Heart left ventricle (tissue), 16 donors: ENCODE measurements at places on chromosomes 4 and X.

DNA sequence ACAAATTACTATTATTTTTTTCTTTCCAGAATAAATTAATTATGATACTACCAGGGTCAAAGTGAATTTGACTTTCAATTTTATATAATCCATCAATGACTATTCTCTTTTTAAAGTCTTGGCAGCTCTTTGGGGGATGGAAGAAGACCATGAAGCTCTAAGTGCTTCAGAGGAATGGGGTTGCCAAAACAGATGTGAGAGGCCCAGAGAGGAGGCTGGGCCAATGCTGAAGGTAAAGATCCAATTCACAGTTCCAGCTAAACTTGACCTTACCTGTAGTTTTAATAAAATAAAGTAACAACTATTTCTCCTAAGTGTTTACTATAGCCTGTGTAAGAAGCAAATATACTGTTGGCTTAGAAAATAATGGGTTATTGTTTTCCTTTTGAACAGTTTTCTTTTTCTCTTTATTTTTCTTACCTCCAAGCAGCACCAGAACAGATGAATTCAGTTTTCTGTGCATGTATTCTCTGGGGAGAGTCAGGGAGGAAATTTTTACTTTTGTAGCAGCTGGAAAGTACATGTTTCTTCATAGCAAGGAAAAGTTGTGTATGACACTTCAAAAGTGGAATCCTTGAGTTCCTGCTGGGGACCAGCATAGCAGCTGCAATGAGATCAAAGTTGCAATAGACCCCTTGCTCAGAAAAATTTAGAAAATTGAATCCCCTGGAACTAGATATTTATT is 104.9 kb downstream of the CEP44 start:
- DNase-seq, result no peak
- H3K4me3 ChIP-seq, result no peak overlapping the region
- H3K4me1 ChIP-seq, result peaks cover 3% of the 10 kb centered on the region
- no peak overlapping the region for H3K27ac ChIP-seq

DNA sequence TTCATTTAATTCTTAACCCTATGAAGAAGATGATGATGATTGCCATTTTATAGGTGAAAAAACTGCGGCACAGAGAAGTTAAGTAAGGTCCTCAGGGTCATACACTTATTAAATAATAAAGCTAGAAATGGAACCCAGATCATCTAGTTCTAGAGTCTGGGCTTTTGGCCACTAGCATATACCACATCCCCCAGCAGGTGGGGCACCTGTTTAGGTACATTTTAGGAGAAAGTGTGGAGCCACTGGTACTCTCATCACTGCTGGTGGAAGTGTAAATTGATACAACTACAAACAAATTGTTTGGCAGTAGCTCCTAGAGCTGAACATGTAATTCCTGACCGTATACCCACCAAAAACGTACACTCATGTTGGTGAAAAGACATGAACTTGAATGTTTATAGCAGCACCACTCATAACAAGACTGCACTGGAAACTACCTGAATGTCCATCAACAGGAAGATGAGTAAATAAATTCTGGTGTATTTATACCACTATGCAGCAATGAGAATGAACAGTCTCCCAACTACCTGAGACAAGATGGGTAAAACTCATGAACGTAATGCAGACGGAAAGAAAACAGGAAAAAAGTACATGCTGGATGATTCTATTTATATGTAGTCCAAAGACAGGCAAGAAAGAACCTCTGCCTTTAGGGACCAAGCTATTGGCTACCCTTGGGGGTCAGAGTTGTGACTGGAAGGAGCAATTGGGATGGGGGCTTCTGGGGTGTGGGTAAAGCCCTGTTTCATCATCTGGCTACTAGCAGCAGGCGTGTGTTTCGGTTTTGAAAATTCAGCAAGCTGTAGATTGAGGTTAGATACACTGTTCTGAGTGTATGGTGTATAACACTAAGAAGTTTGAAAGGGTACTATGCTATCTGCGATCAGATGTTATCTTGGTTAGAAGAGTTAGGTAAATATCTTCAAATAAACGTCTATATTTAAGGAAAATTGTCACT is 72.3 kb upstream of the ADGRG2 start:
- DNase-seq, result no peak
- H3K27ac ChIP-seq, result no peak overlapping the region
- H3K4me1 ChIP-seq, result no peaks in the 10 kb centered on the region
- no peak overlapping the region for H3K4me3 ChIP-seq

DNA sequence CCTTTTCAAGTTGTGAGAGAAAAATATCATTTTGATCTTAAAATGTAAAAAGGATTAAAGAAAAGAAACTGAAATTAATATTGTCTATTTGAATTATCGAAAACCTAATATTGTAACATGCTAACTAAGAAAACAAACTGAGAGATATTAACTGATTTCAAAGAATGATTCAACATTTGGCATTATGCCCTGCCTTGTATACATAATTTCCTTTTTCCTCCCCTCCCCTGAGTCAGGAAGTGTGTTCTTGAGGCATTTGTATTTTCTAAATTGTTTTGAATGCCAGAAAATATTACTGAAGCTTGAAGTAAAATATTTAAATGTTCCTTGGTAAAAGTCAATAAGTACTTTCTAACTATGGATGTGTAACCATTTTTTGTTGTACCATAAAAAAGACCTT is 49.4 kb downstream of the RPS6KA3 start:
- peak overlapping the region; percentile 52 for H3K27ac ChIP-seq
- no peaks in the 10 kb centered on the region for H3K27me3 ChIP-seq
- DNase-seq, result no peak
- no peaks in the 10 kb centered on the region for H3K4me1 ChIP-seq
- H3K4me3 ChIP-seq, result peak overlapping the region; percentile 30

- H3K27me3 ChIP-seq, result no peaks in the 10 kb centered on the region
- no peaks in the 10 kb centered on the region for H3K36me3 ChIP-seq
- H3K27ac ChIP-seq, result no peak overlapping the region
- no peak overlapping the region for H3K4me3 ChIP-seq
- H3K4me1 ChIP-seq, result no peaks in the 10 kb centered on the region
Measured at GRCh38 chr4:144288011-144288903, 147.7 kb upstream of the GYPA start.

GRCh38 chrX:69387567-69388487 is 116.3 kb upstream of the NALF2 start:
- peak; percentile 50 for DNase-seq
- no peaks in the 10 kb centered on the region for H3K27me3 ChIP-seq
- no peak overlapping the region for H3K27ac ChIP-seq
- H3K4me1 ChIP-seq, result no peaks in the 10 kb centered on the region

DNA sequence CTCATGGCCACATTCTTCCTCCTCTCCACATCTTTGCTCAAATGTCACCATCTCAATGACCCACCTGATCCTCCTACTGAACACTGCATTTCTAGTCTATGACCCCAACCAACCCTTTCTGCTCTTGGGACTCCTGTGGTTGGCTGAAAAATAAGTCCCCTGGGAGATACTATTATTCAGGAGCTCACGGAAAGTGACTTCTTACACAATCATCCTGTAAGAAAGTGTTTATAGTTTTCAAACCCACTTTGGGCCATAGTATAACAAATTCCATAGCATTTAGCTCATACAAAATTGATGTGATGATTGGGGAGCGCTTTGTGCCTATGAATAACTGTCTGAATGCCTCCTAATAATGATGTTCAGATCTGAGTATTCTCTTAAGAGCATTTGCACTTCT is 161.4 kb upstream of the HS3ST1 start:
- no peaks in the 10 kb centered on the region for H3K27me3 ChIP-seq
- no peaks in the 10 kb centered on the region for H3K36me3 ChIP-seq

DNA sequence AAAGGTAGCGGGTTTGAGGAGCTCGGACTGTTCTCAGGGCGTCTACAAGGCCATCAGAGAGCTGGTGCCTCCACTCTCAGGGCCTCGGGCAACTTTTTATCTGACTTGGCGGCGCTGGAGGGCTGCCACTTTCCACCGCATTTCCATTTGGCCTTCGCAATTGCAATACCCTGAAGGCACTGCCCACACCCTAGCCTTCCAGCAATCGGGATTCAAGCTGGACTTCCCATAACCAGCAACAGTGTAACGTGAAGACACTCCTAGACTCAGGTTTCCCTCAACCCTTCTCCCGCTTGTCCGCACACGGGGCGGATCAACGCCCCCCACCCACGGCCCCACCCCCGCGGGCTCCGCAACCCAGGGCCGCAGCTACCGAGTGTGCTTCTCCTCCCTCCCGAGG is 50.2 kb upstream of the BCOR start:
- DNase-seq, result no peak
- peaks cover 55% of the 10 kb centered on the region for H3K27me3 ChIP-seq
- peak overlapping the region; percentile 34 for H3K27ac ChIP-seq
- H3K4me3 ChIP-seq, result no peak overlapping the region

GRCh38 chr4:2954358-2955185 is 8.6 kb downstream of the NOP14 start:
- no peaks in the 10 kb centered on the region for H3K27me3 ChIP-seq
- H3K4me1 ChIP-seq, result no peaks in the 10 kb centered on the region
- no peak overlapping the region for H3K4me3 ChIP-seq
- H3K36me3 ChIP-seq, result peaks cover 2% of the 10 kb centered on the region

- no peaks in the 10 kb centered on the region for H3K4me1 ChIP-seq
- H3K27me3 ChIP-seq, result no peaks in the 10 kb centered on the region
- no peaks in the 10 kb centered on the region for H3K36me3 ChIP-seq
Measured at GRCh38 chrX:18210470-18210869, 10.2 kb downstream of the BEND2 start.

- DNase-seq, result no peak
- no peak overlapping the region for H3K27ac ChIP-seq
- H3K36me3 ChIP-seq, result no peaks in the 10 kb centered on the region
- H3K4me3 ChIP-seq, result no peak overlapping the region
Measured at GRCh38 chr4:17195461-17196275, 297.2 kb upstream of the LDB2 start.

GRCh38 chr4:24433515-24434214 is 150.7 kb downstream of the DHX15 start:
- DNase-seq, result no peak
- no peak overlapping the region for H3K4me3 ChIP-seq
- H3K4me1 ChIP-seq, result peaks cover 6% of the 10 kb centered on the region
- no peak overlapping the region for H3K27ac ChIP-seq
- H3K27me3 ChIP-seq, result no peaks in the 10 kb centered on the region

GRCh38 chr4:52079659-52080058 is 28.6 kb downstream of the SPATA18 start:
- no peak for DNase-seq
- peaks cover 17% of the 10 kb centered on the region for H3K36me3 ChIP-seq
- H3K27me3 ChIP-seq, result peaks cover 8% of the 10 kb centered on the region
- H3K4me3 ChIP-seq, result no peak overlapping the region
- no peak overlapping the region for H3K27ac ChIP-seq

DNA sequence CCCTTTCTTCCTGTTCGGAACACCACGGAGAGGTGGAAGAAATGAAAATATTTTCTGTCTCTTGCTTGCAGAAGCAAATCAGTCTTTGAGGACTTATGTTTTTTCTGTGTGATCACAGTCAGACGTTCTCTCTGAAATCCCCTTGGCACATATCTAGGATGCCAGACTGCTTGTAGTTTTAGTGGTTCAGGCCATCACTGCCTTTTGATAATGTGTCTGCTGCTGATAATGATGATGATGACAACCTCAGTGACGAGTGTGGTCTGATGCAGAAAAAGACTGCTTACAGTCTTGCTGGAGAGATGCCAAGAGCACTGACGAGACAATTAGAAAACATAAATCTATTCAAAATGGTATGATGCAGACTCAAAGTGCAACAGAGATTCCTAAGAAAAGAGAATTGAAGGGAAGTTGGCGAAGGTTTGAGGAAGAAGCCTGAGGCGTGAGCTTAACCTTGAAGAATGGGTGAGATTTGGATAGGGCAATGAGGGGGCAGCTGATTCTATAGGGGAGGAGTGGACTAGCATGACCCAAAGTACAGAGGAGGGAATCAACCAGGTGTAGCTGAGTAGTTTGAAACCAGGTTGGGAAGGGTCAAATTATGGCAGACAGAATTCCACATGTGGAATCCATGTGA is 7.9 kb downstream of the RAB33A start:
- no peak overlapping the region for H3K27ac ChIP-seq
- DNase-seq, result no peak
- no peaks in the 10 kb centered on the region for H3K36me3 ChIP-seq
- no peak overlapping the region for H3K4me3 ChIP-seq
